ENCODE measurements at places on chromosomes 7 and 10.

GRCh38 chr7:110050785-110051184 is 1040.1 kb upstream of the LRRN3 start:
- no peak for DNase-seq
- no peaks in the 10 kb centered on the region for H3K4me1 ChIP-seq
- H3K27ac ChIP-seq, result no peak overlapping the region
- no peak overlapping the region for H3K4me3 ChIP-seq
- no peaks in the 10 kb centered on the region for H3K27me3 ChIP-seq
- no peaks in the 10 kb centered on the region for H3K36me3 ChIP-seq

DNA sequence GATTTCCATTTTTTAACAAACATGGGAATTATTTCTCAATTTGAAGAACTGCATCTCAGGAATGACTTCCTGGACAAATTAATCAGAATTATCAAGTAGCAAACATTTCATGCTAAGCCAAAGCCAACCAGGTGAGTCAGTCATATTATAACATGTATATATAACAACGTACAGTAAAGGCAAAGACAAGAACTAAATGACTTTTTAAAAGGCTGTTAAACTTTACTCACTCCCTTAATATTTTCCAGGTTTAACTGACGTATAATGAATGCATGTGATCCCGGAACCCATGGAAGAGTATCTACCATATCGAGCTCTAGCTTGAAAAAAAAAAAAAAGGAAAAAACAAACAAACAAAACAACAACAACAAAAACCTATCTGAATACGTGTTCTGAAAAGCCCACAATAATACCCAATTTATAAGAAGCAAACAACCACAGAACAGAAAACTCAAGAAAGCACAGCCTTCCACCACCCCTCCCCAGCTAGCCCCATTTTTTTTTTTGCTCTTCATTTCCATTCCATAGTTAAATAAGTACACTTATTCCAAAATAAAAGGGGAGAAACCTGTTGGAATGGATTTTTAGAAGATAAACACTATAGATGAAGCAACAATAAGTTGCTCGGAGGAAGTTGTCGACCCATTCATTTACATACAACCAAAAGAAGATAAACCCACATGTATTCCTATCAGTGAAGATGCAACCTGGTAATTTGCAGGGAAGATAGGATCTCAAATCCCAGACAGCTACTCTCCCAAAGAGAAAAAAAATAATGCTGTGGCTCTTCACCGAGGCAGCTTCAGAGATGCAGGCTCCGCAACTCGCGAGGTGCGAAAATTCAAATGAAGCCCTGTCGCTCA is 537 bp downstream of the NAPEPLD start:
- H3K27me3 ChIP-seq, result no peaks in the 10 kb centered on the region
- peak overlapping the region; percentile 99 for H3K27ac ChIP-seq
- H3K4me1 ChIP-seq, result peaks cover 15% of the 10 kb centered on the region

- no peaks in the 10 kb centered on the region for H3K36me3 ChIP-seq
- no peaks in the 10 kb centered on the region for H3K27me3 ChIP-seq
- no peak for DNase-seq
These were observed 195.0 kb downstream of the AHR start for GRCh38 chr7:17493446-17493845.

DNA sequence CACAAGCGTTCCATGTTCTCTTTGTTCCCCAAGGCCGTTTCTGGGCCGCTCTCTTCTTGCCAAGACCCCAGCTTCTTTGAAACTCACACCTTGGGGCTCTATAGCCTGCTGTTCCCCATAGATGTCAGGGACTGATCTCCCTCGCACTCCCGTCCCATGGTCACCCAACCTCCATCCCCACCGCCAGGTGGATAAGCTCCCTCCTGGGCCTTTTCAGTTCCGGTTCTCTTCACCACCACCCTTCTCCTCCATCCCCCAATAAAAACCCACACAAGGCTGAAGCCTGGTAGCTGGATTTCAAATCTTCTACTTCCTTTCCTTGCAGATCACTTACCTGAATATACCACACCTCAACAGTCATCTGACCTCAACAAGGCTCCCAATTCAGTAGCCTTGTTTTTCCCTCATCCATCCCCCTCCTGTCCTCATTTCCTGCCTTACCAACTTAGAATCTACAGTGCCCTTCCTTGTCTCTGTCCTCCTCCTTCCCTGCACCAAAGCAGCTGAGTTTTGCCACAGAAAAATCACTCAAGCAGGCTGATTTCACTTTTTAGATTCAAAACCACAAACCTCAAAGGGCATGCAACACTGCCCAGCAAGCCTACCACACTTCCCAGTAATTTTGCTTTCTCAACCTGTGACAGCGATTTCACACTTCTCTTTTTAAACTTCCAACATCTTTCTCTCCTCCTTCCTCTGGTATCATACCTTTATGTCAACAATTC is 7.7 kb downstream of the SLC37A3 start:
- H3K36me3 ChIP-seq, result no peaks in the 10 kb centered on the region
- no peak overlapping the region for H3K27ac ChIP-seq
- H3K4me1 ChIP-seq, result no peaks in the 10 kb centered on the region
- DNase-seq, result no peak

DNA sequence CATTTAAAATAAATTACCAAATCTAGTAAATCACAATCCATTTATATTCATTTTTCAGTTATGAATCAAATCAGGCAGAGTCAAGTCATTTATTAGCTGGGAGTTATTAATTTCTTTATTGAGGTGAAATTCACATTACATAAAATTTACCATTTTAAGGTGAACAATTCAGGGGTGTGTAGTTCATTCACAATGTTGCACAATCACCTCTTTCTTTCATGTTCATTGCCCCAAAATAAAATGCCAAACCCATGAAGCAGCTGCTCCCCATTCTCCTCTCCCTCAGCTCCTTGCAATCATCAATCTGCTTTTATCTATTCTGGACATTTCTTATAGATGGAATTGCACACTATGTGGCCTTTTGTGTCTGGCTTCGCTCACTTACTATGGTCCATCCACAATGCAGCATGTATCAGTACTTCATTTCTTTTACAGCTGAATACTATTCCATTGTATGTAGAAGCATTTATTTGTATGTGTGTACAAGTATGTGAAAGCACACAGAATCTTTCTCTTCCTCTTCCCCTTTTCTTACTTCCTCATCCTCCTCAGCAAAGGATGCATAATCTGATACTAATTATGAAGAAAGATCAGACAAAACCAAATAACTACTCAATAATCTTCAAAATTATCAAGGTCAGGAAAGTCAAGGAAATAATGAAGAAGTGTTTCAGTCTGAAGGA is 60.6 kb downstream of the LMBR1 start:
- H3K36me3 ChIP-seq, result no peaks in the 10 kb centered on the region
- no peaks in the 10 kb centered on the region for H3K4me1 ChIP-seq
- H3K4me3 ChIP-seq, result no peak overlapping the region
- no peak for DNase-seq

DNA sequence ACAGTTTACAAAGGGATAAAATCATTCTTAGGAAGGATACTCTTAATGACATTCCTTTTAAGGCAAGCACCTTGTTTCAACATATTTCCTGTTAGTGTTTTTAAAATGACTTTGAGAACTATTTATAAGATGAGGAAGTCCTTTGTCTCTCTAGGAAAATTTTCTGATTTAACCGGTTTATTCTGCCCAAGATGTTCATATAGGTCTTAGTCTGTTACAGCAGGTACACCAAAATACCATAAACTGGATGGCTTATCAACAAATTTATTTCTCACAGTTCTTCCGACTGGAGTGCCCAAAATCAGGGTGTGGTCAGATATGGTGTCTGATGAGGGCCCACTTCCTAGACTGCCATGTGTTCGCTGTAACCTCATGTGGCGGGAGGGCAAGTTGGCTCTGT is 77.9 kb downstream of the GSAP start:
- H3K36me3 ChIP-seq, result no peaks in the 10 kb centered on the region
- H3K4me3 ChIP-seq, result no peak overlapping the region
- no peaks in the 10 kb centered on the region for H3K27me3 ChIP-seq
- peak overlapping the region; percentile 61 for H3K27ac ChIP-seq
- no peak for DNase-seq

DNA sequence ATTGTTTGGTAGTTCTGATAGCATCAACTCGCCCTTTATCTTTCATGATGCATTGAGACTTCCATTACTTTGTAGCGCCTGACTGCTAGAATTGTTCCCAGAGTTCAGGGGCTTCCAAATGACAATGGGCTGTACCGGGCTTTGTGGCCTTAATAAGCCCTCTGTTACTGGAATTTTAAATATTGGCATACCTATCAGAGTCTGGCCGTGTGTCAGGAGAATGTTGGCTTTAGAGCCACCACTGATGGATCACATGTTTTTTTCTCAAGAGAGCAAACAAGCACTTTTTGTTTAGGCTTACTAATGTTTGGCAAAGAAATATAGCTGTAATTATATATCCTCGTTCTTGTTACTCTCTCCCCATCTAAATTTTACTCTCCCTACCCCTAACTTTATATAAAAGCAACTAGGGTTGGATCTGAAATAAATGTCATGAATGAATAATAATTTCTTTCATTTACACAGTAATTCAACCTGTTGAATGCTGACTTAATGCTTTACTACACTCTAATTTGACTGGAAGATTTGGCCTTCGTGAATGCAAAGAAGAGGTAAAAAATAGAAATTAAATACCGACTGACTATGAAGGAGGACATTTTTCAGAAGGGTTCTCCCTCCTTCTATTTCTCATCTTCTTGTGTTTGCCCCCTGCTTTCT is 396.7 kb downstream of the AUTS2 start:
- no peaks in the 10 kb centered on the region for H3K27me3 ChIP-seq
- no peak overlapping the region for H3K4me3 ChIP-seq
- H3K4me1 ChIP-seq, result no peaks in the 10 kb centered on the region
- no peak overlapping the region for H3K27ac ChIP-seq

DNA sequence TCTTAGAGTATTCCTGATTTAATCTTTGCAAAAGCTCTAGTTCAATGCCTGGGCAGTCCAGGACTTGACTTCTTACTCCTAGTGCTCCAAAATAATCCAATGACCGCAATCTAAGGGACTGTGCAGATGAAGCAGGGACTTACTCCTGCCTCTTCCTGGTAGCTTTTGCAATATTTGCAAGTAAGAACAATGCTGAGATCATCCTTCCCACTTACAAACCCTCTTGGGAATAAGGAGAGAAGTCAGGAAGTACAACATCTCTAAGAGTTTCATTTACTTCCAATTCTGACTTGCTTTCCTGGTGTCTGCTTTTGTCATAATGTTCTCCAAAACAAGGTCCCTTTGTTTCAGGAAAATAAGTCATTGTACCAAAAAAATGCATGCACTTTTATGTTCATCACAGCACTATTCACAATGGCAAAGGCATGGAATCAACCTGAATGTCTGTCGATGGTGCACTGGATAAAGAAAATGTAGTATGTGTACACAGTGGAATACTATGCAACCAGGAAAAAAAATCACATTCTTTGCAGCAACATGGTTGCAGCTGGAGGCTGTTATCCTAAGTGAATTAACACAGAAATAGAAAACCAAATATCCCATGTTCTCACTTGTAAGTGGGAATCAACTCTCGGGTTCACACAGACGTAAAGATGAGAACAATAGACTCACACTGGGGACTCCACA is 7.1 kb upstream of the KCNMA1 start:
- peaks cover 4% of the 10 kb centered on the region for H3K4me1 ChIP-seq
- no peak for DNase-seq
- H3K27ac ChIP-seq, result no peak overlapping the region
- H3K27me3 ChIP-seq, result peaks cover 16% of the 10 kb centered on the region

DNA sequence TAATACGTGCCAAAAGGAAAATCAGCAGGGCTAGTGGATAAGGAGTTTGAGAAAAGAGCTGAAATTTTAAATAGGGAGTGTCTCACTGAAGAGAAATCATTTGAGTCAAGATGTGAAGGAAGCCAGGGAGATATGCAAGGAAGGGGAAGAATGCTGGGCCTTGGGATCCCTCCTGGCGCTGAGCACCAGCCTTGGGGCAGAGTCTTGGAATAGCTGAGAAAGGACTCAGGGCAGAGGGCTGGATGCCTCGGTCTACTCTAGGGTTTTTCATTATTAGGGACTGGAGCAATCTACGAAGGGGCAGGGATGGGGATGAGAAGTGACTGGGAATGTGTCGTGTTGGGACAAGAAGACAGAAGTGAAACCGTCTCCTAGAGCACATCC is 484 bp downstream of the ZWINT start:
- no peaks in the 10 kb centered on the region for H3K4me1 ChIP-seq
- no peak overlapping the region for H3K27ac ChIP-seq
- no peaks in the 10 kb centered on the region for H3K27me3 ChIP-seq
- no peaks in the 10 kb centered on the region for H3K36me3 ChIP-seq
- peak overlapping the region; percentile 61 for H3K4me3 ChIP-seq

DNA sequence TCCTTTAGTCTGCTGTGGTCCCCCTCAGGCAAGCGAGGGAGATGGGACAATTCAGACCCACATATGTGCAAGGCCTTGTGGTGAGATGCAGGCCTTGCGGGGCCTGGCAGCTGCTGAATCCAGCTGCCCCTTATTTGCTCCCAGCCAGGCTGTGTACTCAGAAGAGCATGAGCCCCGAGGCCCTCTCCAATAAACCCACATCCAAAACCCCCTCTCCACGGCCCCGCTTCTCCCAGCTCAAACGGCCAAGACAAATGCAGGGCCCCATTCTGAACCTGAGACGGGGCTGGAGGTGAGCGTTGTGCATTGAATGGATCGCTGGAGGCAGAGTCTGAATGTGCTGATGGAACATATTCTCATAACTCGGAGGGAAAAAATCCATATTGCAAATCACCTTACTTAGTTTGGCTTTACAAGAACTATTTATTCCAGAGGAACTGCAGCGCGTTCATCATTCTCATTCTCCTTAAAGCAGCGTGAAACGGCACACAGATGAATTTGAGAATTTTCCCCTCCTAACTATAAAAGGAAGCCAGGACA is 169.2 kb upstream of the LYZL2 start:
- DNase-seq, result no peak
- no peaks in the 10 kb centered on the region for H3K36me3 ChIP-seq
- H3K27ac ChIP-seq, result no peak overlapping the region
- H3K4me3 ChIP-seq, result no peak overlapping the region

- no peaks in the 10 kb centered on the region for H3K36me3 ChIP-seq
- no peak overlapping the region for H3K4me3 ChIP-seq
- H3K4me1 ChIP-seq, result no peaks in the 10 kb centered on the region
- H3K27me3 ChIP-seq, result no peaks in the 10 kb centered on the region
- H3K27ac ChIP-seq, result no peak overlapping the region
- DNase-seq, result peak; percentile 64
These were observed 299.1 kb downstream of the LHFPL3 start for GRCh38 chr7:104627516-104627915.

GRCh38 chr7:42883950-42884349 is 27.9 kb downstream of the C7orf25 start:
- no peaks in the 10 kb centered on the region for H3K27me3 ChIP-seq
- no peak overlapping the region for H3K27ac ChIP-seq
- peaks cover 7% of the 10 kb centered on the region for H3K4me1 ChIP-seq
- H3K4me3 ChIP-seq, result no peak overlapping the region
